ENCODE measurements at places on chromosomes 16 and 17. TPM values are rescaled to one million over a fixed set of nuclear protein-coding genes. Genes with fewer than 3 reads are reported as not detected.
A peak's percentile ranks its signal among the peaks of the same experiment; 100 is the strongest.

- no peaks in the 10 kb centered on the region for H3K36me3 ChIP-seq
- H3K27ac ChIP-seq = no peak overlapping the region
- no peaks in the 10 kb centered on the region for H3K27me3 ChIP-seq
- no peak overlapping the region for H3K4me3 ChIP-seq
Measured at GRCh38 chr16:27698266-27698665, 148.3 kb downstream of the KATNIP start.

Gene RHOT2
- 173 TPM for total RNA-seq

Gene PSMC3IP
- 16.9 TPM for total RNA-seq

DNA sequence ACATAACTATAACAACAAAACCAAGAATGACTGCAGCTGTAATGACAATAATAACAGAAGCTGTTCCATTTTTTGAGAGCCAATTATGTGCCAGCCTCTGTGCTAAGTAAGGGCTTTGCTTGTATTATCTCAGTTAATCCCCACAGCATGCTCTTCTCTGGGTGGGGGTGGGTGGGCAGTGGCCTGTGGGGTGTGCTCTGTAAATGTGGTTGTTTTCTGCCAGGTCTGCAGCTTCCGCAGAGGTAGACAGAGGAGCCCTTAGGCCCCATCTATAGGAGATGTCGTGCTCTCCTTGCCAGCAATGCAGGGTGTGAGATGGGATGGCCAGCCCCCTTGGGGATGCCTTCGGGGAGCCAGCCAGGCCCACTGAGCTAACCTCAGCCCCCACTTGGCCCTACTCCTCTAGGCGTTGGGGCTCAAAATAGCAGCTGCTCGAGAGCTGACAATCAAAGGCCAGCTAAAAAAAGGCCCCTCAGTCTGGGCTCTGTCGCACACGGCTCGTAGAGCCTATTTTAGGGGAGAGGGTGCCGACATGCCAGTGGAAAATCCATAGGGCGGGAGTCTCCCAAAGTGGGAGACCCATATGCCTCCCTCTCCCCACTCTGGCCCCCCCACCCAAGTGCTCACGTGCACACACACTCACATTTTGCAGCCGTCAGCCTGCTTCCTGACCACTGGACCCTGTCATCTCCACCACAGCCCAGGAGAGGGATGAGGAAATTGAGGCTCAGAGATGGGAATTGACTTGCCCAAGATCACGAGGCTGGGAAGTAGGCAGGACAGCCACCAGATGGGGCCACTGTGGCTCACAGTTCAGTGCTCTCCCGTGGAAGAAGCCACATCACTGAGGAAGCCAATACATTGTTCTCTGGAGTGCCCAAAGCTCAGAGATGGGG is 15.8 kb downstream of the CDH16 start:
- peaks cover 3% of the 10 kb centered on the region for H3K27me3 ChIP-seq
- H3K27ac ChIP-seq = no peak overlapping the region
- H3K36me3 ChIP-seq = no peaks in the 10 kb centered on the region
- no peak overlapping the region for H3K4me3 ChIP-seq
- H3K4me1 ChIP-seq = peaks cover 11% of the 10 kb centered on the region

DNA sequence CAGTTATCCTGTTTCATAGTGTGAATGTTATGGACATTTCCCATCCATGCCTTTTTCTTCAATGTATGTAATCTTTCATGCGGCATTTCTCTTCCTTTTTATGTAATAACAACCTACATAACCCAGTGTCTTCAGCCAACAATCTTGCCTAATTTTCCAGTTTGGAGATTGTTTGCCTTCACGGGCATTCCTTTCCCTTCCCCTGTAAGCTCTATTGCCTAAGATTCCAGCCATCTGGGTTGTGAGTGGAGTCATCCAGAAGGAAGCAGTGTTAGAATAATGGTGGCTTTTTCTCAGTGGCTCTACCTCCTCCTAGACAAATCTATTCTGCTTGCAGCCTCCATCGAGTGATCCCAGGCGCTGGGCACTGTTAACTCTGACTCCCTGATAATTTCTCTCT is 22.3 kb downstream of the SYCE1L start:
- DNase-seq = no peak
- no peak overlapping the region for H3K27ac ChIP-seq

Gene ALOX12B
- 0.65 TPM for total RNA-seq

GRCh38 chr16:46911038-46911437 is 26.9 kb downstream of the GPT2 start:
- DNase-seq = no peak
- no peak overlapping the region for H3K4me3 ChIP-seq
- no peaks in the 10 kb centered on the region for H3K27me3 ChIP-seq
- peaks cover 7% of the 10 kb centered on the region for H3K4me1 ChIP-seq
- H3K27ac ChIP-seq = peak overlapping the region; percentile 43

DNA sequence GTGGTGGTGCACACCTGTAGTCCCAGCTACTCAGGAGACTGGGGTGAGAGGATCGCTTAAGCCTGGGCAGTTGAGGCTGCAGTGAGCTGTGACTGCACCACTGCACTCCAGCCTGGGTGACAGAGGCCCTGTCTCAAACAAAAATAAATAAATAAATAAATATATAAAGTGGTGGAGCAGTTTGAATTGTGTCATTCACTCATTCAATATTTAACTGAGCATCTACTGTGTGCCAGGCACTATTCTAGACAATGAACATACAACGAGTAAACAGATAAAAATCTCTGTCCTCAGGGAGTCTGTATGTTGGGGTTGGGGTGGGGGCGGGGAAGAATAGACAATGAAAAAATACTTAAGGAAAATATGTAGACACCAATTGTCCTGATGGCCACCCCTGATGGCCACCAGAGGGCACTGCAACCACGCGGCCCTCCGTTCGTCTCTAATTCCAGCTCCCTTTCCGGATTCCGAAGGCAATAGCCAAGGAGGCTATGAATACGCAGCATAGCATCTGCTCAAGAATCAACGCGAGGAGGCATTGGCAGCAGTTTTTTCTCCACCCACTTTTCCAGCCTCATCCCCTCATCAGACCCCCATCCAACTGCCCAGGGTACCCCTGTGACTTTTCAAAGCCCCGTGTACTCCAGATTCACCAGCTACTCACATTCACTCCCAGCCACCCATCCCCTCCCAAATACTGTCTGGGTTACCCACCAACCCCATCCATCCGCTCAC is 21.4 kb downstream of the QPRT start:
- no peaks in the 10 kb centered on the region for H3K27me3 ChIP-seq
- no peaks in the 10 kb centered on the region for H3K36me3 ChIP-seq
- peak overlapping the region; percentile 75 for H3K27ac ChIP-seq
- peaks cover 29% of the 10 kb centered on the region for H3K4me1 ChIP-seq
- peak; percentile 78 for DNase-seq

Gene AOC2
- 2.5 TPM for total RNA-seq

Gene TP53TG3D
- 0.68 TPM for total RNA-seq

Data from activated naive CD8-positive, alpha-beta T cell treated with anti-CD3 and anti-CD28 coated beads, Interleukin-2, amount 10 ng/mL, durations not matched to agents 7 days and 5 days (primary cell).